SJCRH30 (cell line): ENCODE measurements at places on chromosomes 7 and 10.
A peak's percentile ranks its signal among the peaks of the same experiment; 100 is the strongest.

- DNase-seq, result no peak
Measured at GRCh38 chr7:154858836-154859537, 143.9 kb downstream of the PAXIP1 start.

DNA sequence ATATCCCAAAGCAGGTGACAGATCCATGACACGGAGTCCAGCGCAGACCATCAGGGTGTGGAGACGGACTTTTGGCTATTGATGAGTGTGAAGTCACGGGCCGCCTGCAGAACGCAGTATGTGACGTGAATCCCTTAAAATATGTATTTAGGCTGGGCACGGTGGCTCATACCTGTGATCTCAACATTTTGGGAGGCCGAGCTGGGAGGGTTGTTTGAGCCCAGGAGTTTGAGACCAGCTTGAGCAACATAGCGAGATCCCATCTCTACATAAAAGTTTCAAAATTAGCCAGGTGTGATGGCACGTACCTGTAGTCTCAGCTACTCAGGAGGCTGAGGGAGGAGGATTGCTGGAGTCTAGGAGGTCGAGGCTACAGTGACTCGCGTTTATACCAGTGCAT is 1.9 kb upstream of the AMZ1 start:
- no peak for DNase-seq

GRCh38 chr7:95398155-95398940 is 2.2 kb upstream of the PON3 start:
- DNase-seq, result peak; percentile 18

- DNase-seq, result no peak
Measured at GRCh38 chr7:137519181-137519691, 175.7 kb upstream of the PTN start.

DNA sequence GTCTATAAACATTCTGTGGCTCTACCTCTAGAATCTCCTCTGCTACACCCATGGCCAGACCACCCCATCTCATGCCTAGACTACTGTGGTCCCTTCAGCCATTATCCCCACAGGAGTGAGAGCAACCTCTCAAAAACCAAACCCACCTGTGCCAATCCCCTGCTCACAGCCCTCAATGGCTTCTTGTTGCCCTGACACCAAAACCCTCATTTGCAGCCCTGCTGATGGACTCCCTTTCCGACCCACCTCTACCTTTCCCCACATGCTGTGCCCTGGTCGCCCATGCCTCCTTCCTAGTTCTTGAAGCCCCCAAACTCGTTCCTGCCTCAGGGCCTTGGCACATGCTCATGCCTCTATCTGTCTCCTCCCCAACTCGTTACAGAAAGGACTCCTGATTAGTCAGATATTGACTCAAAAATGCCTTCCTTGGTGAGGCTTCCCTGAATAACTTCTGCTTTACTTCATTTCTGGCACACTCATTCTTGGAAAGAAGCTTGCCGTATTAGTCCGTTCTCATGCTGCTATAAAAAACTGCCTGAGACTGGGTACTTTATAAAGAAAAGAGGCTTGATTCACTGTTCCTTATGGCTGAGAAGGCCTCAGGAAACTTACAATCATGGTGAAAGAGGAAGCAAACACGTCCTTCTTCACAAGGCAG is 104.2 kb downstream of the TEX36 start:
- no peak for DNase-seq

GRCh38 chr7:18210788-18211187 is 183.1 kb upstream of the PRPS1L1 start:
- no peak for DNase-seq

DNA sequence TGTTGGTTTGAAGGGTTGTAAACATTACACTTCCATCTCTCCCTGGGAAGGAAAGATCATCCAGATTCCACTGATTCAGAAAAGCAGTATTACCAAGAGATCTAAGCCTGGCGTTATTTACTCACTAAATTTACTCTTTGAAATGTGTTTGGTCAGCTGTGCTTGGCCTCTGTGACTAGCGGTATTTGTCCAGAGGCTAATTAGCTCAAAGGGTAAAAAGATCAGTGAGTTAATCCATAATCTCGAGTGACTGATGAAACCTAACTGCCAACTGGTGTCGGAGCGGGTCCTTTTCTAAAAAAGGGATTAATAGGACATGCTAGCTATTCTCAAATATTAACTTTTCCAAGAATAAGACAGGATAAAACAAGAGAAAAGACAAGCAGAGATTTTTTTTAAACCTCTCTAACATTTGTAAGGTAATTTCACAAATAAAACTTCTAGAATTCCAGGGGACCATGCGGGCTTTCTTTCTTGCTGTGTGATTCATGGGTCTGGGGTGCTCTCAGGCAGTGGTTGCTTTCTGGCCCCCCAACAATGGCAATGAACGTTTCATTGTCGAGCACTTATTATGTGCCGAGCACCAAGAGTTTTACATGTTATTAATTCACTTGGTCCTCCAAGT is 247.3 kb upstream of the AOAH start:
- peak; percentile 38 for DNase-seq

GRCh38 chr10:1208366-1209311 is 152.5 kb downstream of the WDR37 start:
- DNase-seq, result no peak

- no peak for DNase-seq
Measured at GRCh38 chr10:132373241-132373955, 23.6 kb upstream of the PWWP2B start.

GRCh38 chr7:124688991-124689390 is 76.6 kb downstream of the GPR37 start:
- DNase-seq, result no peak

DNA sequence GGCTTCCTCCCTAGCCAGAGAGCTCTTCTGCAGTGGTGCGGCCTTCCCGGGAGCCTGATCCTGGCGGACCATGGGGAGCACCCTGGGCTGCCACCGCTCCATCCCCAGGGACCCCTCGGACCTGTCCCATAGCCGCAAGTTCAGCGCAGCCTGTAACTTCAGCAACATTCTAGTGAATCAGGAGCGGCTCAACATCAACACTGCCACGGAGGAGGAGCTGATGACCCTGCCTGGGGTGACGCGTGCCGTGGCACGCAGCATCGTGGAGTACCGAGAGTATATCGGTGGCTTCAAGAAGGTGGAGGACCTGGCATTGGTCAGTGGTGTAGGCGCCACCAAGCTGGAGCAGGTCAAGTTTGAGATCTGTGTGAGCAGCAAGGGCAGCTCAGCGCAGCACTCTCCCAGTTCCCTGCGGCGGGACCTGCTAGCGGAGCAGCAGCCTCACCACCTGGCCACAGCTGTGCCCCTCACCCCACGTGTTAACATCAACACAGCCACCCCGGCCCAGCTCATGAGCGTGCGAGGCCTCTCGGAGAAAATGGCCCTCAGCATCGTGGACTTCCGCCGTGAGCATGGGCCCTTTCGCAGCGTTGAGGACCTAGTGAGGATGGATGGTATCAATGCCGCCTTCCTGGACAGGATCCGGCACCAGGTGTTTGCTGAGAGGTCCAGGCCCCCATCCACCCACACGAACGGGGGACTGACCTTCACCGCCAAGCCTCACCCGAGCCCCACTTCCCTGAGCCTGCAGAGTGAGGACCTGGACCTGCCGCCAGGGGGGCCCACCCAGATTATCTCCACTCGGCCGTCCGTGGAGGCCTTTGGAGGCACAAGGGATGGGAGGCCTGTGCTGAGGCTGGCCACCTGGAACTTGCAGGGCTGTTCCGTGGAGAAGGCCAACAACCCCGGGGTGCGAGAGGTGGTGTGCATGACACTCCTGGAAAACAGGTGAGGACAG is 1.5 kb downstream of the EEPD1 start:
- no peak for DNase-seq

DNA sequence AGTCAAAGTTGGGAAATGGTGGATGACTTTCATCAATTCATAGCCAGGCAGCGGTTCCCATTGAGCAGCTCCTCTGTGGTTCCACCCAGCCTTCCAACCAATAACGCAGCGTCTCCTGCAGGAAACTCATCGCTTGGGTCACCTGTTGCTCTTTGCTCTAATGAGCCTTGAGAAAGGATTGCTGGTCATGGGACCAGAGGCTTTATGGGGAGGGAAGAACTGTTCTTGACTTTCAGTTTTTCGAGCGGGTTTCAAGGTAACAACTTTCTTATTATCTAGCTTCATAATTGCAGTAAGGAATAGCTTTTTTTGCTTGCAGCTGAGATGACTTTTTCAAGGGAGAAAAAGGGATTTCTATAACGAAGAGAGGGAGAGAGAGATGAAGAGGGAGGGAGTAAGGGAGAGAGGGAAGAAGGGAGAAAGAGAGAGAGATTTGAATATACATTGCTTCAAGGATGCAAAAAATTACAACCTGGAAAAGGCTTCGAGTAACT is 405 bp upstream of the ENTPD1 start:
- DNase-seq, result no peak

GRCh38 chr7:43891069-43891955 is 15.1 kb downstream of the URGCP start:
- no peak for DNase-seq

DNA sequence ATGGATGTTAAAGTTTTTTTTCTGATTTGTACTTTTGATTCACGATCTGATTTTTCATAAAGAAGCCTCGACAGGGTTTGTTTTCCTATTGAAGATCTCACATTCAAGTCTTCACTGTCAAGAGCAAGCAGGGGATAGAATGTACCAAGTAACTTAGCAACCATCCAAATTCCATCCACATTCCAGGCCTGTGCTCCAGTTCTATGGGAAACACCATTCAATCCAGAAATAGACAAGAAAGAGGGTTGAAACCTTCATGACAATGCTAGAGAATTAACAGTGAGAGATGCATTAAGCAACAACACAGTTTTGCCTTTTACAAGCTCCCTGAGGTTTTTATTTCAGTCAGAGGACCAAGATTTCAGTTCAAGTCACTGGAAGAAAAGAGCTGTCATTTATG is 300.2 kb downstream of the NEBL start:
- peak; percentile 19 for DNase-seq

- DNase-seq, result no peak
Measured at GRCh38 chr7:18290223-18290622, 205.3 kb upstream of the HDAC9 start.

DNA sequence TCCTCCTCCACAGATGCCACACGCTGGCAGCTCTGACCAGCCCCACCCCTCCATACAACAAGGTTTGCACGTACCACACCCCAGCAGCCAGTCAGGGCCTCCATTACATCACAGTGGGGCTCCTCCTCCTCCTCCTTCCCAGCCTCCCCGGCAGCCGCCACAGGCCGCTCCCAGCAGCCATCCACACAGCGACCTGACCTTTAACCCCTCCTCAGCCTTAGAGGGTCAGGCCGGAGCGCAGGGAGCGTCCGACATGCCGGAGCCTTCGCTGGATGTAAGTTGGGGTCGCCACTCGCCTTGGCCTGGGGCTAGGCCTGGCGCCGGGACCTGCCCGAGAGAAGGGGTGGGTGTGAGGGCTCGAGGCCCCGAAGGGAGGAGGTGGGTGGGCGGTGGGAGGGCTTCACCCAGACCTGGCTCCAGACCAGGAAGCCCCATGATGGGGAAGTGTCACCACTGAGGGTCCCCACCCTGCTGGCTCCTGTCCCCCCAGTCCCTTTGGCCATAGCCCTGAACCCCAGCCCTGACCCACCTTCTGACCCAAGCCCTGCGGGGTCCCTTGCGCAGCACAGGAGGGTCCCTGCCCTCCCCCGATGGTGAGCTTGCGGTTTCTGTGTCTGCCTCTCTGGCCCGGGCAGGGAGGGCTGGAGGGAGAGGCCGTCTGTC is 36.2 kb upstream of the PPIF start:
- DNase-seq, result no peak

GRCh38 chr7:151925446-151926335 is 30.6 kb upstream of the GALNTL5 start:
- peak; percentile 36 for DNase-seq

- DNase-seq, result no peak
Measured at GRCh38 chr10:107589081-107589480, 424.6 kb upstream of the SORCS1 start.

DNA sequence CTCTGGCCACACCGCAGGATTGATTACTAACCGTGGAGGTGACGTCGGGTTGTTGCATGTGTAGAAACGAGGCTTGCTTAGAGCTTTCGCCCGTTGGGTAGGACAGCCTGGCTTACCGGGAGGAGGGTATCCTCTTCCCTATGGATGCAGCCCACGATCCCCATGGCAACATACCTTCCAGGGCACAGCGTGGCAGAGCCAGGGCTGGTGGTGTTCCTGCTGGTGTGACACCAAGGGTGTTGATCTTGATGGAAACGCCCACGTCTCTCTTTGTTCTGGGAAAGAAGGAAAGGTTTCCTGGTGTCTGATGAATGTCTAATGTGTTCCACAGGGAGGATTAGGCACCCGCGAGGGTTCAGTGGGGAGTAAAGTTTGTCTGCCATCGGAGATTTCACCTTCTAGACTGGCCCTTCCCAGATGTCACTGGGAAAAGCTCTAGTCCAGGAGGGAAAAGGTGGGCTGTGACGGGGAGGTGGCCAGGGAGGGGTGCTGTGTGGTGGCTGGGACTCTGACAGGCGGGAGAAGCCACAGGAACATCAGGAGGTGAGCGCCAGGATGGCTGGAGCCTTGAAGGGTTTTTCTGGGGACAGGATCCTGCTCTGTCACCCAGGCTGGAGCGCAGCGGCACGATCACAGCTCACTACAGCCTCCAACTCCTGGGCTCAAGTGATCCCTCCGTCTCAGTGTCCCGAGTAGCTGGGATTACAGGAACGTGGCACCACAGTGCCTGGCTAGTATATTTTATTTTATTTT is 102.1 kb downstream of the CUX1 start:
- DNase-seq, result no peak

DNA sequence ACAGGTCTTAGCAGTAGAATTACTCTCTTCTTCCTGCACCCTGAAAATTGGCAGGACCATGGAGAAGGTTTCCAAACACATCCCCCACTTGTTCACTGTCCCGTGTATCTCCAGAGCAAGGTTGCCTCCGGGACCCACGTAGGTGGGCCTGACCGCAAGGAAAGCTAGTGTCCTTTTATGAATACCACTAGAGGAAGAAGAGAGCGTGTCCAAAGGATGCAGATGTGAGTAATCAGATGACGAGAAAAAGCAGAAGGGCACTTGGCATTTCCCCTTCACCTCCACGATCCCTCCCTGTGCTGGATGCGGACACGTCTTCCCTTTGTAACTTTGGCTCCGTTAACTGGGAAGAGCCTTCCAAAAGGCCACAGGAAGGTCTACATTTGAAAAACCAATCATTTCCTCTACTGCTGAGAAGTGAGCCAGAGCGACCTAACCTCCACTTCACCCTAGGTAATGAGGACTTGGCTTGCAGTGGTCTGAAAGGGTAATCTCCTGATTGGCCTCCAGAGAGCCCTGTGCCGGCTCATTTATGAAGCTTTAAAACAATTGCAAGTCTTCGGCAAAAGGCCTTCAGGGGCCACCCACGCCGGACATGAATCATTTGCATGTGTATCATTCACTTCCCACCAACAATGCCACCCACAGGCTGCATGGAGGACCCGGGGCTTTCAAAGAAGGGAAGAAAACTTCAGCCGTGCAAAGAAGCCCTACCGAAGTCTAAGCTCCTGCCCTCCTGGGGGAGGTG is 55.4 kb downstream of the LYZL1 start:
- peak; percentile 74 for DNase-seq

DNA sequence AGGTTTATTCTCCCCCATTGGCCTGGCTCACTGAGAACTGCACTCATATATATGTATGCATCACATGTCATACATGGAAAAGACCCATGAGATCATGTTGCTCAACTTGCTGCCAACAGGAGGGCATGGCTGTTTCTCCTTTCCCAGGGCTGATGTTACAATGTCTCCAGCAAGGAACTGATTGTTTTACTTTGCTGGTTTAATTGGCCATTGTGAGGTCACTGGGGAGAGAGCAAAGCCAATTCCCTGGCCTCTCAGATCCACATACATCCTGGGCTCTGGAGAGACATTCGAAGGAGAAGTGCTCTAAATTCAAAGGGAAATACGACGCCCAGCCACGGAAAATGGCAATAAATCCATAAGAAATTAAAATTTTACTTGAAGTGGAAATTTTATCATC is 287.8 kb downstream of the WDR11 start:
- DNase-seq, result no peak
